ENCODE measurements at places on chromosomes 16 and 17.
A peak's percentile ranks its signal among the peaks of the same experiment; 100 is the strongest.

DNA sequence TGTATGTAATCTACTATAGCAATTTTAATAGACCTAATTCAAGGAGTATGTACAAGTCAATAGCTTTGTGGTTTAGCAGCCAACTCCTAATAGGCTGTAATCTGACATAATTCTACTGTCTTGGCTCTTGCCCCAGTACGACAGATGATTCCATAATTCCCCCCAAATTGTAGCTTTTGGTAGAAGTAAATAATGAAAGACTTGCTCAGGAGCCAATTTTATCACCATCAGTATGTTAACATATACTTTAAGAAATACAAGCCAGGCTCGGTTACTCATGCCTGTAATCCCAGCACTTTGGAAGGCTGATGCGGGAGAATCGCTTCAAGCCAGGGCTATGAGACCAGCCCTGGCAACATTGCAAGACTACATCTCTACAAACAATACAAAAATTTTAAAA is 53.9 kb downstream of the AP2B1 start:
- no peak for DNase-seq

- peak; percentile 98 for DNase-seq
These were observed at the start of the genes CFAP119 and RNF40 for GRCh38 chr16:30761928-30762902. CFAP119 (minus strand) TSS chr16:30762062; CDS start chr16:30761748, 314 bp downstream. RNF40 (plus strand) TSS chr16:30762322; CDS start chr16:30762546, 224 bp downstream.

DNA sequence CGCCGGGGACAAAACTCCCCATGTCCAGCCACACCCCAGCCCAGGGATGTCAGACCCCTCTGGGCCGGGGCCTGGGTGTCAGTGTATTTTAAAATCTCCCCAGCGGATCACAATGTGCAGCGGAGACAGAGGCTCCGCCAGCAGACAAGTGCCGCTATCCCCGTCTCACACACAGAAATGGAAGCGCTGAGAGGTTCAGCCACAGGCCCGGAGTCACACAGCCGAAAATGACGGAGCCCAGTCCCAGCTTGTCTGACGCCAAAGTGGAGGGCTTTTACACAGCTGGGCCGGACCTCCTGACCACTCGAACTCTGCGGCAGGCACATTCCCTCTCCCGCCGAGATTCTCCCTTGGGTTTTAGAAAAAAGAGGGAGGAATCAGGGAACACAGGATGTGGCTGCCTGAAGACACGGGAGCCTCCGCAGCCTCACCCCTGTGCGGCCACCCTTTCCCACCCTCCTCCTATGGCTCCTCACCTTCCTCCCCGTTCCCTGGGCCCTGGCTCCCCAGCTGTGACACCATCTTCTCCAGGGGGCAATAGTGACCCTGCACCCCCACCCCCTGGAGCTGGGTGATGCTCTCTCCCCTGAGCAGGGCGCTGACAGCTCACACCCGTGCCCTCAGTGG is 6.8 kb upstream of the OSGIN1 start:
- no peak for DNase-seq

GRCh38 chr16:22189473-22190080 is 16.5 kb upstream of the EEF2K start:
- DNase-seq, result peak; percentile 34

- DNase-seq, result peak; percentile 71
These were observed 9.1 kb upstream of the ARL5C start for GRCh38 chr17:39174920-39175694.

- DNase-seq, result no peak
These were observed 20.5 kb downstream of the ATPAF2 start for GRCh38 chr17:18018411-18018921.

- no peak for DNase-seq
These were observed 46.9 kb upstream of the CBFA2T3 start for GRCh38 chr16:89023621-89024511.

GRCh38 chr17:76553178-76553908 is 13.5 kb downstream of the PRCD start:
- DNase-seq, result no peak

DNA sequence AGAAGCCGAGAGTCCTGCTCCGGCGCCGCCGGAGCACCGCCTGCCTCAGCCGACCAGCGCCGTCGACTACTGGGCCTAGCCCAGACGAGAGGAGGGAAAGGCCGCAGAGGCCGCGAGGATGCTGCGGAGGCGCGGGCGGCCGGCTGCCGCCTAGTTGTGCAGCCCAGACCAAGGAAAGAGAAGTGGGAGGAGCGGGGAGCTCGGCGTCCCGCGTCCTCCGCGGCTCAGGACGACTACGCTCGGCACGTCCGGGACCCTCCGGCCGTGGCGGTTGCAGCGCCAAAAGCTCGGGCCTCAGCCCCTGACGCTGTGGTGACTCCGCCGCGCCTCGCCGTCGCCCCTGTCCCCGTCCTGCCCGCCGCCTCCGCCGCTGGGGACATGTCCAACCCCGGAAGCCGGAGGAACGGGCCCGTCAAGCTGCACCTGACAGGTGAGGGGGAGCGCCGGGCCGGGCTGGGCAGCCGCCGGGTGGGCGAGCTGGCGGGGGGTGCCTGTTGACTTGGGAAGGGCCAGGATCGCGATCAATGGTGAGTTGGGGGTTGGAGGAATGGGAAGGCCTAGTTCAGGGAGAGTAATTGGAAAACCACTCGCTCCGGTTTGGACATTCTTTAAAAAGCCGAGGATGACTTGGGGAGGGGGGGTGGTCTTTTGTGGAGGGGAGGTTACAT is 37.7 kb downstream of the RNF135 start:
- peak; percentile 54 for DNase-seq

GRCh38 chr16:87131996-87132345 is 185.2 kb downstream of the C16orf95 start:
- DNase-seq, result no peak

DNA sequence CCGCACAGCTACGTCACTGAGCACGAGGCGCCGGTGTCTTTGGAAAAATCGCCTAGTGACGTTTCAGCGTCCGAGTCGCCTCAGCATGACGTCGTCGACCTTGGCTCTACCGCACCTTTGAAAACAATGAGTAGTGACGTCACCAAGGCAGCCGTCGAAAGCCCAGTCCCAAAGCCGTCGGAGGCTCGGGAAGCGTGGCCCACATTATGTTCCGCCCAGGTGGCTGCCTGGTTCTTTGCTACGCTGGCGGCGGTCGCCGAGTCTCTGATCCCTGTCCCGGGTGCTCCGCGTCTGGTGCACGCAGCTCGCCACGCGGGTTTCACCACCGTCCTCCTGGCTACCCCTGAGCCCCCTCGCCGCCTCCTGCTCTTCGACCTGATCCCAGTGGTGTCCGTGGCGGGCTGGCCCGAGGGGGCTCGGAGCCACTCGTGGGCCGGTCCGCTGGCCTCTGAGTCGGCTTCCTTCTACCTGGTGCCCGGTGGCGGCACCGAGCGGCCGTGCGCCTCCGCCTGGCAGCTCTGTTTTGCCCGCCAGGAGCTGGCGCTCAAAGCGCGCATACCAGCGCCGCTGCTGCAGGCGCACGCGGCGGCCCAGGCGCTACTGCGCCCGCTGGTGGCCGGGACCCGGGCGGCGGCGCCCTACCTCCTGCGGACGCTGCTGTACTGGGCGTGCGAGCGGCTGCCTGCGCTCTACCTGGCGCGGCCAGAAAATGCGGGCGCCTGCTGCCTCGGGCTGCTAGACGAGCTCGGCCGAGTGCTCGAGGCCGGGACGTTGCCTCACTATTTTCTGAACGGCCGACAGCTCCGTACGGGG is 1.5 kb downstream of the TMEM102 start:
- peak; percentile 92 for DNase-seq

DNA sequence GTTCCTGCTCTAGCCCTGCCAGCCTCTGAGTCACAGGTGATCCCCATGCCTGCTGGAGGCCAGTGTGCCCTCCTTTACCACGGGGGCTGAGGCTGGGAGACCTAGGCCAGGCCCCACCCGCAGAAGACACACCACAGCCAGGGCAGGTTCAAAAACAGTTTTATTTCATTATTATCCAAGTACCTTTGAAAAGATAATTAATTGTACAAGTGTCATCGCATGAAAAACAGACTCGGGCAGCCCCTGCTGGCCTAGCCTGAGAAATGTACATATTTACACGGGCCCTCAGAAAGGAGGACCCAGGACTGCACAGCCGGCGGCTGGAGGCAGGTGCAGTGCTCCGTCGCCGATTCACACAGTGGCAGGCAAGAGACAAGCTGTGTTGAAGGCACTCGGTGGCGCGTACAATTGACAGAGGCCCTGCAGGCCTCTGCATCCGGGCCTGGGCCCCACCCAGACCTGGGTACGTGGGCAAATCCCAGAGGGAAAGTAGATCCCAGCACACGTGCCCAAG is 4.4 kb downstream of the PDIA2 start:
- DNase-seq, result no peak

DNA sequence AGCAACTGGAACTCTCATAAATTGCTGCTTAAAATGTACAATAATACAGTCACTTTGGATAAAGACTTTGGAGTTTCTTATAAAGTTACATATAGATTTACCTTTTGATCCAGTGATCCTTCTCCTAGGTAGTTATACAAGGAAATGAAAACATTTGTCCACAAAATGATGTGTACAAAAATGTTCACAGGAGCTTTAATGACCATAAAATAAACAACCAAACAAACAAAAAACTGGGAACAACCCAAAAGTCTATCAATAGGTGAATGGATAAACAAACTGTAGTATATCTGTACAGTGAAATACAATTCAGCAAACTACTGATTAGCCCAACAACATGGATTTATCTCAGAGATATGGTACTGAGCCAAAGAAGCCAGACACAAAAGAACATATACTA is 37.6 kb downstream of the TTLL6 start:
- no peak for DNase-seq

GRCh38 chr16:10256784-10257641 is 74.8 kb upstream of the GRIN2A start:
- peak; percentile 45 for DNase-seq

DNA sequence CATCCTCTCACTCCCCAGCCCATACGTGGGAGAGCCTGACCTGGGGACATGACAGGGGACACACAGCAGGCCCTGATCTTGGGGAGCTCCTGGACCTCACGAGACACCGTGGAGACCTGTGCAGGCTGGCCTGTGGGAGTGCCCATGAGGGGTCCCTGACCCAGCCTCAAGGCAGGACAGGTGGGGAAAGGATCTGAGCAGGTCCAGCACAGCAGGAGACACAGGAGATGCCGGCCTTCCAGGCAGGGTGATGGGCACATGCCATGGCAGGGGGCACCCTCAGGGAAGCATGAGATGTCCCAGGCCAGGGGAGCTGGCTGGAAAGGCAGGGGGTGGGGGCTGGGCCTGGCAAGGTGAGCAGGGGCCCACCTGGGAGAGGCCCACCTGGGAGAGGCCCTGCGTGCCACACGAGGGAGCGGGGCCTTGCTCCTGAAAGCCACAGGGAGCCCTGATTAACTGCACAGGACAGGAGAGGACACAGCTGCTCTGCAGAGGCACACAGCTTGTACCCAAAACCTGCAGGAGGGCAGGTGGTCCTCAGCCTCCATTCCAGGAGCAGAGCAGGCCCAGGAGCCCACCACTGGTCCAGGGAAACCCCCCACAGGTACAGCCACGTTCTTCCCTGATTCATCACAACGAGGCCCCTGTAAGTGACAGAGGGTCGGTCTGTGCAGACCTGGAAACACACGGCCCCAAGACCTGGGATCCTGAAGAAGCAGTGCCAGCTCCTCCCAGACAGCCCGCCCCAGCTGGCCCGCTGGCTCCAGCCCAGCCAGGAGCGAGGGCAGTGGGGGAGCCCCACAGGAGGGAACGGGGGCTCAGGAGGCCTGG is 26.6 kb upstream of the KRT17 start:
- DNase-seq, result no peak

DNA sequence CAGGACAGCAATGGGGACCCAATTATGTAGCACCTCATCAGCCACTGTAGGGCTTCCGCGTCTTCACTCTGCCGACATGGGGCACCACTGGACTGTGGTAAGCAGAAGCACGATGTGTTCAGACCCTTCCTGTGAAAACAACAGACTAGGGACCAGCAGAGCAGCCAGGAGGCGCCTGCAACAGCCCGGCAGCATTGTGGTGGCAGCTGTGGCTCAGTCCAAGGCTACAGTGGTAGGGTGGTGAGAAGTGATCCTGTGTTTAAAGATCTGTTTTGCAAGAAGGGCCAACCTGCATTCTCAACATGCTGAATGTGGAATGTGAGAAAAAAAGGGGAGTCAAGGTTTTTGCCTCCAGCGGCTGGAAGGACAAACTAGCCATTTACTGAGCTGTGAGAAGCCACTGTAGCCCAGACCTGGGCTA is 80.8 kb downstream of the GAS7 start:
- DNase-seq, result no peak

- DNase-seq, result peak; percentile 24
These were observed 79.2 kb downstream of the MYH11 start for GRCh38 chr16:15777533-15778203.

GRCh38 chr16:19132898-19133297 is 19.1 kb downstream of the ITPRIPL2 start:
- DNase-seq, result no peak

DNA sequence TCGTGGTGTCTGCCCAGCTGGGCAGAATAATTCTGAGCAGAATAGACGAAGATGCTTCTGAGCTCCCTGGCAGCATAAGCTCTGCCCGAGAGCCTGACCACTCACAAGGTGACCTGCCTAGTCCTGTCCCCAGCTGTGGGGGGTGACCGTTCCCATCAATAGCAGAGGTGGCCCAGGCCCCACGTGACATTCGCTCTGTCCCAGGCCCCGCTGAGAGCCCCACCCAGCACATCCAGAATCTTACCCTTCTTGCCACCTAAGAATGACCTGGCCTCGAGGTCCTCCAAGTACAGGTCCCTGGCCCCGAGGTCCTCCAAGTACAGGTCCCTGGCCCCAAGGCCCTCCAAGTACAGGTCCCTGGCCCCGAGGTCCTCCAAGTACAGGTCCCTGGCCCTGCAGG is 695 bp upstream of the TMEM204 start:
- DNase-seq, result no peak

DNA sequence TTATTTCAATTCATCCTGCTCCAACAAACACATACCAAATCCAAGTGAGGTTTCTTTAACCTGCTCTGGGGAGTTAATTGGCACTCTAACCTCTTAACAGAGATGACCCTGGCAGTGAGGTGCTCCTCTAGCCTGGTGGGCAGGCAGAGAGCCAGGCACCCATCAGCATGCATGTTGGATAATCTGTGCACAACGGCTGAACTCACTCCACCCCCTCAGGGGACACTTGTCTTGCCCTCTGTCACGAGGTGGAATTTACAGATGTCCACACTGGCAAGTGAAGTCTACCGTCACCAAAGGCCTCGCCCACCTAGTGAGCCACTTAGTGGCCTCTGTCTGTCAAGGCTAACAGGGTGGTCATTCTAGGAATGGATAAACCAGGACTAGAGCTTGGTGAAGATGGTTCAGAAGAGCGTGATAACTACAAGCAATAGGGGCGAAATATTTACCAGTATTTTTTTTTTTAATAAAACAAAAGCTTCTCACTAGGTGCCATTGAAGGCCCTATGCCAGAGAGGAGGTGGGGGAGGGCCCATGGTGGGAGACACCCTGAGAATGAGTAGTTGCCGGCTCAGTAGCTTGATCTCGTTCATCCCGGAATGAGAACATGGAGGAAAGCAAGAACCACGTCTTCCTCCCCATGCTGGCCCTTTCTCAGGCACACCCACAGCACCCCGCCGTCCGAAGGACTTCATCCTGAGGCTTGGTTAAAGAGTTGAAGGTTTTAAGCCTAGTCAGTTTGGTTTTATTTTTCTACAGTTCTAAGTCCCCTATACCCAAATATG is 25.2 kb downstream of the PLD6 start:
- DNase-seq, result no peak

- DNase-seq, result peak; percentile 55
These were observed 489 bp downstream of the ZC3H18 start for GRCh38 chr16:88570691-88571092.

All from activated CD4-positive, alpha-beta T cell treated with anti-CD3 and anti-CD28 coated beads, Interleukin-10, Interleukin-2, amounts not matched to agents 100 ng/mL and 50 ng/mL, durations not matched to agents 16 hours and 8 hours (primary cell).